ENCODE measurements at places on chromosomes 2 and 18.

GRCh38 chr2:25328152-25329085, 13.3 kb downstream of the DNMT3A start:
- no peak overlapping the region for H3K27ac ChIP-seq
- peaks cover 3% of the 10 kb centered on the region for H3K4me1 ChIP-seq
- no peaks in the 10 kb centered on the region for H3K27me3 ChIP-seq
- H3K4me3 ChIP-seq = no peak overlapping the region

- H3K4me3 ChIP-seq = no peak overlapping the region
- H3K4me1 ChIP-seq = no peaks in the 10 kb centered on the region
- H3K27ac ChIP-seq = no peak overlapping the region
- no peaks in the 10 kb centered on the region for H3K27me3 ChIP-seq
Observed at GRCh38 chr2:117855886-117856285, 41.4 kb downstream of the DDX18 start.

DNA sequence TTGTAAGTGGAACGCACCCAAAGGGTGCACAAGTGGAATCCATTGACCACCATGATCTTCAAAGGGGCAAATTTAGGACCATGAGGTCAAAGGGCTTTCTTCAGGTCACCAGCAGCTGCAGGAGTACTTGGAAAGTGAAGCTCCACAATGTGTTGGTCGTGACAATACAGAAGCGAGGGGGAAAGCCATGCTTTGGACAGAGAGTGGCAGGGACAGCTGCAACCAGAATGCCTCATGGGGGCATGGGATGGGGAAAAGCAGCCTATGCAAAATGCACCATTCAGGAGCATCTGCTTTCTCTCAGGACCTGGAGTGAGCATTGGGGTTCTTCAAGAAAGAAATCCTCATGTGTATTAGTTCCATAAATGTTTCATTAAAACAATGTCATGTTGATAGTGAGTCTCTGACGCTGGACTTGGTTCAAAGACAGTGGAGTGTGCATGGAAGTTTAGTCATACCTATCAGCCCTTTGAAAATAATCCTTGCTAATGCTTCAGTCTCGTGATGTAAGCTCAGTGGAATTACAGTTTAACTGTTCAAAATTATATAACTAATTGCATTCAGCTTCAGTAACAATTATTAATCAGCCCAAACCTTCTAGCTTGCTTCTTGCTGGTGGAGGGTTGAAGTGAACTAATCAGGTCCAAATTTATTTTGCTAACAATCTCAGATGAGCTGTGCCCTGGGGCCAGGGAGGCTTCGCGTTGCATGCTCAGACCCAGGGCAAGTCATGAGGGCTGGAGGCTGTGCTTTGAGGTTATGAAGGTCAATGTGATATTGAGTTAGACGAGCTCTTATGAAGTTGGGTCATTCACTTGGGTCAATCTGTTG, 41.6 kb downstream of the ACKR3 start:
- H3K4me3 ChIP-seq = no peak overlapping the region
- no peak overlapping the region for H3K27ac ChIP-seq
- H3K36me3 ChIP-seq = no peaks in the 10 kb centered on the region
- no peak for DNase-seq

DNA sequence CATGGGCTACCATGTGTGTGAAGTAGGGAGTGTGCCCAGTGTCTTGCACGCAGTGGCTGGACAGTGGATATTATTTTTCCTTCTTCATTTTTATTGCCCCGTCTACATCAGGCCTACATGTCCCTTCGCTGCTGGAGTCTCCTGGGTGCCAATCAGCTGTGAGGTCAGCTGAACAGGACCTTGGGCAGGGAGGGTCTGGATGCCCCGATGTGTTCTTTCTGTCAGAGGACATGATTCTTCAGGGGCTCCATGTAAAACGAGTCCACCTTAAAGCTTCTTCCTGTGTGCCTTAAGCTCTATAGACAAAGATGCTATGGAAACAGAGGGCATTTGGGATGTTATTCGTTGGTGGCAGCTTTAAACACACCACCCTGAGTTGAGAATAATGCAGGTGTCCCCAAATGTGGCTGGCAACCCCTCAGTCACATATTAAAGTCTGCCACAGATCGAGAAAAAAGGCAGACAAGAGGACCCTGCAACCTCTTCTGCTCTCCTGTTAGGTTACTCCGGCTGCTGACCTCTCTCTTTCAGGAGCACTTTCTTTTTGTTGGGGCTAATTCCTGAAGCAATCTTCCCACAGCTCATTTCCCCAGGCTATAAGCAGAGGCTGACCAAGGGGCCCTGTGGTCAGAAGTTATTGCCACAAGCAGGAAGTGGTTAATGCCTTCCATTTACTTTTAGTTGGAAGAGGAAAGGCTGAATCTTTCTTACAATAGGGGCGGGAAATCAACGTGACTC, 20.0 kb downstream of the GREB1 start:
- H3K27me3 ChIP-seq = no peaks in the 10 kb centered on the region
- H3K4me1 ChIP-seq = peaks cover 26% of the 10 kb centered on the region
- H3K27ac ChIP-seq = peak overlapping the region; percentile 53
- H3K4me3 ChIP-seq = no peak overlapping the region
- DNase-seq = no peak

DNA sequence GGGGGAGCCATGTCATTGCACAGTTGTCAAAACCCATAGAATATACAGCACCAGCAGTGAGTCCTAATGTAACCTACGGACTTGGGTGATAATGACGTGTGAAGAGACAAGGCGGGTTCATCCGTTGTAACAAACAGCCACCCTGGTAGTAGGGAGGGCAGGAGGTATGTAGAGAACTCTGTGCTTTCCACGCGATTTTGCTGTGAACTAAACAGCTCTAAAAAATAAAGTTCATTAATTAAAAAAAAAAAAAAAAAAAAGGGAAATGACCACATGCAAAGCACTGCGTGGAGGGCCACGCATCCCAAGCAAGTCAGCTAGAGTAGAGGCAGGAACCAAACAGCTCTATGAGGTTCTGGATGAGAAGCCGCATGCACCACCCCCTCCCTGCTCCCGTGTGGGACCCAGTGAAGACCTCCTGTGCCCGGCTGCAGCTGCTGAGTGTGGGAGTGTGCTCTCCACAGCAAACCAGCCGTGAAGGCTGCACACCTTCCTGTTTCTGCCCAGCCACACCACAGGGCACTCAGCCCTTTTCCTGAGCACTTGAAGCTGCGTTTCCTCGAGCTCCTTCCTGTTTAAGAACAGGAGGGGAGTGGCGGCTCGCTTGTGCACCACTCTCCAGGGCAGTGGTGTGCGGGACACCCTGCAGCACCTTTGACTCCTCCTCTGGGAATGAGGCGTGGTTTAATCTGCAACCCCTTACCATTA, 65.6 kb downstream of the ODC1 start:
- H3K27me3 ChIP-seq = no peaks in the 10 kb centered on the region
- H3K36me3 ChIP-seq = no peaks in the 10 kb centered on the region
- no peak for DNase-seq
- no peak overlapping the region for H3K27ac ChIP-seq

DNA sequence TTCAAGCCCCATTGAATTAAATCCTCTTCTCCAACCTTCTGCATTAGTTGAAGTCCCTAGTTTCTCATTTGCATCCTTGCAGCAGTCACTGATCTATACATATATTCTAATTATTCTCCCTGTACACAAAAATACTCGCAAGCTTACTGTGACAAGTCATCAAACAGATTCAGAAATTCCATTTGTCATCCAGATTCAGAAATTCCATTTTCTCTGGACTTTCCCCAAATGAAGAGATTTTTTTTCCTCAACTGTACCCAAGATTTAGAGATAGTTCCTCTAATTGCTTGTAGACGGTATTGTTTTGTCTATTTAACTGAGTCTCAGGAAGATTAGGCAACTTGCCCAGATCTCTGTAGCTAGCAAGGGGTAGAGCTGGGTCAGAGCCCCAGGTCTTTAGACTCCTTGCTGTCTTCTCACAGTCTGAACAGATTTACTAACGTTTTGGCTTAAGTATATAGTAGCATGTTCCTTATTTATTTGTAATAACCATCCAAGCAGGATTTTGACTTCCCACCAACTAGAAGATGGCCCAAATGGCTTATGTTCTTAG, 34.2 kb downstream of the RAB12 start:
- no peak for DNase-seq
- H3K27me3 ChIP-seq = no peaks in the 10 kb centered on the region
- no peak overlapping the region for H3K4me3 ChIP-seq
- no peaks in the 10 kb centered on the region for H3K4me1 ChIP-seq
- H3K36me3 ChIP-seq = peaks cover 7% of the 10 kb centered on the region
- H3K27ac ChIP-seq = no peak overlapping the region

- peaks cover 12% of the 10 kb centered on the region for H3K4me1 ChIP-seq
- DNase-seq = no peak
- H3K27me3 ChIP-seq = peaks cover 24% of the 10 kb centered on the region
- no peaks in the 10 kb centered on the region for H3K36me3 ChIP-seq
- H3K27ac ChIP-seq = no peak overlapping the region
Observed at GRCh38 chr2:73069855-73070642, 1.5 kb downstream of the SFXN5 start.

DNA sequence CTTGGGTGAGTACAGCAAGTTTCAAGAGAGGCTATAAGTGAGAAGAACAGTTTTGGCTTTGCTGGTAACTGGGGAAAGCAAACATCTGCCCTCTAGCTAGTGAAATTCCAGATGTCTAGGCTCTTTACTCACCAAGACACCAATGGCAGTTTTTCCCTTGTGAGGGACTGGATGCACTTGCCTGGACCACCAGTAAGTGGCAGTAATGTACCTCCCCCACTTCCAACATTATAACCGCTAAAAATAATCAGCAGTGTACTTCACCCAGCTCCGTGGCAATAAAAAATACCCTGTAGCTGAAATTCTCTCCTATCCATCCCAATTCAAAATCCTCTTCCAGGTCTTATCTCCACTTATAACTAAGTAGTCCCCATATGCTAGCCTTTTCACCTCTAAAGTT, 383.9 kb downstream of the ARHGAP15 start:
- H3K27ac ChIP-seq = no peak overlapping the region
- no peak overlapping the region for H3K4me3 ChIP-seq
- peak; percentile 24 for DNase-seq

DNA sequence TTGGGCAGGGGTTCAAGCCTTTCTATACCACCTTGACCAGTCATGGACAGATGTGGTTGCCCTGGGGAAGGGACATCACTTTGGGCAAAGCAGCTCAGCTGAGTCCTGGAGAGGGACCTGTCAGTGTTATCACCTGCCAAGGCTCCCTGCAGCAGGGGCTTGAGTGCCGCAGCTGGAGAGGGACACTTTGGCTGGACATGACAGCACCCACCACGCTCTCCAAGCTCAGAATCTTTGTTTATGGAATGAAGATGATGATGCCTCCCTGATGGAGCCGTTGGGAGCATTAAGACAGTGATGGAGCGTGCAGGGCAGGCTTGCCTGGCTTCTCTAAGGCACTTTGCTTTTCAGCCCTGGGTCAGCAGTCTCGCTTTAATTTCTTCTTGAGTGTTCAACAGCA, 4.3 kb upstream of the TFCP2L1 start:
- H3K4me3 ChIP-seq = no peak overlapping the region
- no peaks in the 10 kb centered on the region for H3K36me3 ChIP-seq
- H3K27ac ChIP-seq = no peak overlapping the region
- no peak for DNase-seq

GRCh38 chr2:156340377-156340776, 7.9 kb upstream of the NR4A2 start:
- no peak overlapping the region for H3K4me3 ChIP-seq
- no peak for DNase-seq

- no peak overlapping the region for H3K27ac ChIP-seq
- DNase-seq = no peak
Observed at GRCh38 chr18:22840606-22841144, 92.5 kb upstream of the RBBP8 start.

- H3K27me3 ChIP-seq = no peaks in the 10 kb centered on the region
- no peak for DNase-seq
- H3K4me1 ChIP-seq = peaks cover 22% of the 10 kb centered on the region
- no peak overlapping the region for H3K27ac ChIP-seq
- no peaks in the 10 kb centered on the region for H3K36me3 ChIP-seq
- H3K4me3 ChIP-seq = no peak overlapping the region
Observed at GRCh38 chr2:20473128-20473527, 26.3 kb downstream of the RHOB start.

DNA sequence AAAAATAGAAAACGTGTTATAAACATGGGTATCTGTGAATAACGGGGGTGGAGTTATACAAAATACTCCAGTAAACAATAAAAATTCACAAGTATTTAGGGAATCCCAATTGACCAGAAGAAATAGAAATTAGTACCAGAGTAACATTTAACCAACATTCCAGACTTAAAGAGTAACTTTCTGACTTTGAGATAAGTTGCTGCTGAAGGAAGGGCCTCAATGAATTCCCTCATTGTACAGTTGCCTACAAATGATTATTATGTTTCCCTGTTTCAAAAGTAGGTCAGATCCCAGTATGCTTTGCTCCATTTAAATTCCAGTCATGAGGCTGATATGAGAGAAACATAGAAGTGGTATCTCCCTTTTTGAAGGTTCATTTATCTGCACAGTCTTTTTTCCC, 88.3 kb upstream of the KCNH7 start:
- H3K36me3 ChIP-seq = no peaks in the 10 kb centered on the region
- no peaks in the 10 kb centered on the region for H3K27me3 ChIP-seq
- DNase-seq = no peak
- no peak overlapping the region for H3K27ac ChIP-seq
- no peak overlapping the region for H3K4me3 ChIP-seq
- H3K4me1 ChIP-seq = no peaks in the 10 kb centered on the region

DNA sequence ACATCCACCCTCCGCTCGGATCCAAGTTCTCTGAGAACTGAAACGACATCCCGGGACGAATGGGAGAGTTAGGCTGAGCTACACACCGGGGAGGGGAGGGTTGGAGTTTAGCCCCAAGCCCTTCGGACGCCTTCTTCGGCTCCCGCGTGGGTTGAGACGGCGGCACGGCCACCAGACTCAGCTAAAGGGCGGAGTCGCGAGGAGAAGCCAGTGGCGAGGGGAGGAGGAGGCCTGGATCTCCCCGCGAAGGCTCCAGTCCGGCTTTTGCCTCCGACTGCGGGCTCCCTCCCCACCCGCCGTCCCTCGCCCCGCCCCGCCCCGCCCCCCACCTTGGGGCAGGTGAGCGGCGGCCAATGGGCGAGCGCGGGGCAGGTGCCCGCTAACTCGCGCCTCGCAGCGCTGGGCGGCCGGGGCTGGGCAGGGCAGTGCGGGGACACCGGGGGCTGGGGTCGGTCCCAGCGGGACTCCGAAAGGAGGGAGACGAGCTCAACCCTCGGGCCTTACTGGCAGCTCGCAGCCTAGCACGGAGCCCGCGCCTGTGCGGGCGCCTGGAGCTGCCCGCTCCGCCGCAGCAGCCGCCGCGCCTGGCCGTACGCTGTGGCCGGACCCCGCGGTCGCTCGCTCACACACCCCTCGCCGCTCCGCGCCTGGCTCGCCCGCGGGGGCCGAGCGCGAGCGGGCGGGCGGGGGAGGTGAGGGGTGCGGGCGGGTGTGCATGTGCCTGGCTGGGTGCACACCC, at the start of gene EMX1:
TSS of gene EMX1 (plus strand) at position 382 of the 739 bp plus-strand sequence. CDS start at position 716, 334 bp downstream.
- H3K4me1 ChIP-seq = peaks cover 28% of the 10 kb centered on the region
- H3K4me3 ChIP-seq = peak within 1 kb of the TSS; percentile 78
- peaks cover 13% of the 10 kb centered on the region for H3K27me3 ChIP-seq
- H3K27ac ChIP-seq = no peak within 1 kb of the TSS
- H3K36me3 ChIP-seq = peaks cover 2% of the 10 kb centered on the region
- peak; percentile 83 for DNase-seq

DNA sequence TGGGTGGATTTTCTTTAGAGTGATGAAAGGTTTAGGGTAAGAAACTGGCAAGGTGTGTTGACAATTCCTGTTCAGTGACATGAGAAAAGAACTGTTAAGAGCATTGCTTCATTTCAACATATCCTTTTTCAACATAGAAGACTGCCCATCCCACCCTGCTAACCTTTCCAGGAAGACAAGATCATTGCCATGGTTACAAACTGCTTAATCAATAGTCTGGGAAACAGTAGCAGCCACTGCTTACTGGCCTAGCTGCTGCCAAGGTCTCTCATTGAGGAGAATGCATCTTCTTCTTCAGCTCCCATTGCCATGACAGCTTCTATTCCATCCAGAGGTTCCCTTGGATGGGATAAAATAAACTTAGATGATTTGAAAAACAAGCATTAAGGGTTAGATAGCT, 212.1 kb downstream of the LRRTM1 start:
- DNase-seq = no peak
- no peaks in the 10 kb centered on the region for H3K27me3 ChIP-seq
- H3K36me3 ChIP-seq = no peaks in the 10 kb centered on the region
- no peaks in the 10 kb centered on the region for H3K4me1 ChIP-seq
- no peak overlapping the region for H3K27ac ChIP-seq
